CD4-positive, alpha-beta T cell treated with Interleukin-4 for 4 hours (primary cell): ENCODE measurements at places on chromosomes 1 and 21.

- no peak for DNase-seq
Measured at GRCh38 chr1:104132382-104132973, 382.8 kb downstream of the AMY1C start.

- no peak for DNase-seq
Measured at GRCh38 chr1:109937738-109938137, 27.1 kb downstream of the CSF1 start.

DNA sequence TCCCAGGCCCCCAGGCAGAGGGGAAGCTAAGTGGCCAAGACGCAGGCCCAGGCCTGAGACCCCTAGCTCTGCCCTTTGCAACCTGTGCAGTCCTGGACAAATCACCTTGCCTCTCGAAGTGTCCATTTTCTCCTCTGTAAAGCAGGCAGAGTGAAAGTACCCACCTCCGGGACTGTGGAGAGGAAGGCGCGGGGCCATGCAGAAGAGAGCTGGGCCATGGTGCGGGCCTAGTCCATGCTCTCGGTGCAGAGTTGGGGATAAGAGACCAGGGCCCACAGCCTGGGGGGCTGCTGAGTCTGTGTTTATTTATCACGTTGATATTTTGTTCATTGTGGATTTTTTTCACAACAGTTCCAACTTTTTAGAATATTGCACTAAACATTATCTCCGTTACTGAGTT lies 160.2 kb upstream of the VAMP3 start:
- no peak for DNase-seq

DNA sequence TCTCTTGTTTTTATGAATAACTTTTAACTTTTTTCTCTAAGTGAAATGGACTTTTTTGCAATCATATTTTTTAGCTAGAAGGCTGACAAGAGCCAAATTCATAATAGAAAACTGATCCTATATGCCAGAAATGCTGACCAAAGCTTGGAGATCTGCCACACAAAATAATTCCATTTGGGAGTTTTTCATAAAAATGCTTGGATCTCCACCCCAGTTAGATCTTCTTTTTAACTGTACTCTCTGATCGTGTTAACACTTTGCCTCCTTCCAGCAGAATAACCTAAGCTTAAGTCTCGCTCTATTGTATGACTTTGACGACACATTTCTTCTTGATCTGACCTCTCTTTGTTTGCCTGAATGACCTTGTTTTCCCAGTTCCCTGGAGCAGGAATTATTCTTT lies 16.8 kb downstream of the FLG2 start:
- DNase-seq, result no peak

DNA sequence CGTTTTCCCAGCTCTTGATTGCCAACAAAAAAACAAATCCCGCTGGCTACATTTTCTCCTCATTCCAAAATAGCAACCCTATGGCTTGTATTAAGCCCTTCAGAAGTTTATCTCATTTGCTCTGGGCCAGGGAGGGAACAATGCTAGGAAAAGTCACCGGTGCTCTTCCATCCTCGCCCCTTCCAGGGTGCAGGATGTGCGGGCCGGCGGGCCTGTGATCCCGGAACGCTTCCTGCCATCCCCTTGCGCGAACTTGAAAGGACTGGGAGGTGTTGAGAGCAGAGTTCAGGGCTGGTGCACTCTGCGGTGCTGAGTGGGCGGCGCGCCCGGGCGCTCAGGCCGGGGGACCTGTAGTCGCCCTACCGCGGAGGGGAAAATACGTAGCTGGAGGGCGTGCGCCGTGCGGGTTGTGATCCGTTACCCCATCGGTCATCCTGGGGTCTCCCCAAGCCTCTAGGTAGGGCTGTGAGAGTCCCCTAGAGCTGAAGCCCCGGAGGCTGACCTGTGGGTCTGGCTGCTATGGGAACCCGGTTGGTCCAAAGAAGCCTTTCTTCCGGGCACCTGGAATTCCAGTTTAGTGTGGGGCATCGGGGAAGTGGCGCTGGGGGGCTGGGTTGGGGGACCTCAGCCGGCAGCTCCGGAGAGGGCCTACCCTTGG lies 13.1 kb downstream of the NR5A2 start:
- no peak for DNase-seq

GRCh38 chr1:184152974-184153373 lies 101.4 kb downstream of the TSEN15 start:
- no peak for DNase-seq

DNA sequence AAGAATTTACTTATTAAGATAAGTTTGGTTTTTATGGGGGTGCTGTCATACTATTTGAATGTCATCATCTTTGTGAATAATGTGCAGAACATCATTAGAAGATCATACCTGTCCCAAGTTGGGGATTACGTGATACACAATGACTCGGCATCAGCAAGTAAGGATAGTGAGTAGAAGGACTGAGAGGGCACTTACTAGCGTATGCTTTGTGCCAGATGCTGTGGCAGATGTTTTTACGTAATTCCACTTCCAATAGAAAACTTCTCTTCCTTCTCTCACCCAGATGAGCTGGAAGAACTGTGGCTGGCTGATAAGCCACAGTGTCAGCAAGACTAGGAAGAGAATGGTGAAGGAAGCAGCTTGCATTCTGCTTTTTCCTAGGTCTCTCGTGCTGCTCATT lies 28.1 kb upstream of the TGFB2 start:
- no peak for DNase-seq

GRCh38 chr21:33539616-33540015 lies 2.3 kb downstream of the GART start:
- DNase-seq, result no peak

GRCh38 chr1:214120951-214121350 lies 133.2 kb downstream of the PROX1 start:
- no peak for DNase-seq

DNA sequence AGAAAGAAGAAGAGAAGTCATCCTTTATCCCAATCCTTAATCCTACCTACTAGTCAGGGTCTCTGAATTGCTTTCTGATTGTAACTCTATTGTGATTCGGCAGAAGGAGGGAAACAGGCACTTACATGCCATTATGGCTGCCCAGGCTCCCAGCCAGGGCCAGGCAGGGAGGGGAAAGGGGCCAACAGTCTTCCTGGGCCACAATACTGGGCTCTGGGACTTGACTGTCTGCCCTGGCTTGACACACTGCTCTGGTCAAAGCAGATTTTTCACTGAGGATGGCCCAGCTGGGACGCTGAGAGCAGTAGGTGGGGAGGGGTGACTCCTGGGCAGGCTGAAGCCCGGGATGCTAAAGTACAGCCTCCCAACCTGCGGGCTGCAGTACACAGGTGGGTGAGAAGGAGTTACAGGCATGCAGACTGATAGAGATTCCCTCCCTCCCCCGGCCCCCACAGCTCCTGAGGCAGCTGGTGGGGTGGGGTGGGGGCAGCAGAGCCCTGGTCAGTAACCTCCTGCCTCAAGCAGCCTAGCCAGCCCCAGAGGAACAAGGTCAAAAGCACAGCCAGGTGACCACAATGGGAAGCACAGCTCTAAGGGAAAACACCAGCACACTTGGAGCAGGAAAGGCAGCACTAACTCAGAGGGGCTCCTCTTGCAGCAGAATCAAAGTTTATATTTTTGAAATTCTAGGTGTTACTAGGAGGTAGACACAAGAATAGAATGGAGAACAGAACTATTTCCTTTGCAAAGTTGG lies 25.3 kb downstream of the KCND3 start:
- DNase-seq, result no peak

DNA sequence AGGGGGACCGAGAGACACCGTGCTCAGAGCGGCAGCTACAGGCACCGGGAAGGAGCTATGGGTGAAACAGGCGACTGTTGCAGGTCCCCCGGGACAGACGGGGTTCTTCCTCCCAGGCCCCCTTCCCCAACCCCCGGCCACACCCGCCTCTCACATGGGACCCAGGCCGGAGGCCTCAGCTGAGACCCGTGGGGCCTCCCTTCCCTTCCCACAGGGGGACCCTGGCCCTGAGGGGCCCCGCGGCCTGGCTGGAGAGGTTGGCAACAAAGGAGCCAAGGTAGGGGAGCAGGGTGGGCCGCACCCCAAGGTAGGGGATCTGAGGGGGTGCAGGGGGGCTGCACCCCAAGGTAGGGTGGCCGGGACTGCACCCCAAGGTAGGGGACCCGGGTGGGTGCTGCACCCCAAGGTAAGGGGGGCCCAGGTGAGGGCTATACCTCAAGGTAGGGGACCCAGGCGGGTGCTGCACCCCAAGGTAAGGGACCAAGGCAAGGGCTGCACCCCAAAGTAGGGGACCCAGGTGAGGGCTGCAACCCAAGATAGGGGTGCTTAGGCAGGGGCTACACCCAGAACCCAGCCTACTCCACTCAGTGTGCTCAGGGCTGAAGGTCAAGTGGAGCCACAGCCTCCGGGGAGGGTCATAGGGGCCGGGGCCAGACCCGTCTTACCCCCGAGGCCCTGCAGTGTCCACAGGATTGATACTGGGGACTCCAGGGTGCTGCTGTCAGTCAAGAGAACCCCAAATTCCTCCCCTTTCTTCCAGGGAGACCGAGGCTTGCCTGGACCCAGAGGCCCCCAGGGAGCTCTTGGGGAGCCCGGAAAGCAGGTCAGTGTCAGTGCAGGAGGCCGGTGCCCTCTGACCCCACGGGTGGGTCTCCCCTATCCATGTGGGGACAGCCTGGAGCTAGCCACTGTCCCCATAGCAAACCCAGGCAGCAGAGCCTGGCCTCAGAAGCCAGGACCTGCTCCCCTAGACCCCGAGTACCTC lies 22.7 kb downstream of the COL6A2 start:
- DNase-seq, result no peak

GRCh38 chr1:212860713-212861581 lies 2.9 kb downstream of the FLVCR1 start:
- DNase-seq, result no peak

DNA sequence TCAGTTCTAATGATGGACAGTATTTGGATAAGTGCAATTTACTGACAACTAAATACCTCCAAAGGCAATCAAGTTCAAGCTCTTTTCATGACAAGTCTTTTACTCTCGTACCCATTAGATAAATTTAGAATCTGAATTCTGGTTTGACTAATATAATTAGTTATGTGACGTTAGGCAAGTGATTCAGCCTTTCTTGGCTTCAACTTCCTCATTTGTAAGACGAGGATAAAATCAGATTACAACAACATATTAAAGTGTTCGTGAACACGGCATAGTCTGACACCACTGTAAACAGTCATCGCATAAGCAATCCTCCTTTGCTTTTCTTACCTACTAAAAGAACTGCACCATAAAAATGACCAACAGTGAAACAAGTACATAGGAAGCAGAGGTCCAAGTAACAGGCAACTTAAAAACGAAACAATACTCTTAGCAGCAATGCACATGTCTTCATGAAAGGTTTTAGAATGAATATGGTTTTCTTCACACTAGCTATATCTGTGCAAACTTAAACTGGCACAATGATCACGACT lies 25.7 kb downstream of the COA6 start:
- DNase-seq, result peak; percentile 27

DNA sequence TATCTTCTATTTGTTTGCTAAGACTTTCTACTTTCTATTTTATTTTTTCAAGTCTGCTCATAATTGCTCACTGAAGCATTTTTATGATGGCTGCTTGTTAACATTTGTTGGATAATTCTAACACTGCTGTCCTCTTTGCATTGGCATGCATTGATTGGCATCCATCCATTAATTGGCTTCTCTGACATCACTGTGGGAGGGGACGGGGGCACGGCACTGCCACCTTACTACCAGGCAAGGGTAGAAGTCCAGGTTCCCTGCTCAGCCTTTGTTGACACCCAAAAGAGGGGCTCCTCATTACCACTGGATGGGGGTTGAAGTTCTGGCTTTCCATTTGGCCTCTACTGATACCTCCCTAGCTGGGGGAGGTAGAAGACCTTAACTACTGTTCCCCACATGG lies 11.5 kb upstream of the ABCG1 start:
- DNase-seq, result no peak

DNA sequence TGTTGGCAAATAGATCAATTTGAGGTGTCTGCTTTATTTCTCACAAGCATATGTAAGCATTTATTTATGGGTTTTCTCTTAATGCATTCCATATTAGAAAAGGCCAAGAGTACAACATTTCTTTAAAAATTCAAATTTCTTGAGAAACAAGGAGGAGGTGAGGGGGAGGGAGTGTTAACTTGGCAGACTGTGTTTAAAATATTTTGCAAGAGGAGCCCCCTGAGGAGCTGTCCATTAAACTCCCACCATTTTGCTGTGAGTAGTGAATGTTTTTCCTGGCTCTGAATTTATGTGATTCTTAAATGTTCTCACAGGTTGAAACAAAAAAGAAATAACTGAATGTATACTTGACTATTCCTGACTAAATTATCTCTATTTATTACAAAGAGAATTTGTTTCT lies 363.8 kb downstream of the PTPRC start:
- DNase-seq, result no peak

DNA sequence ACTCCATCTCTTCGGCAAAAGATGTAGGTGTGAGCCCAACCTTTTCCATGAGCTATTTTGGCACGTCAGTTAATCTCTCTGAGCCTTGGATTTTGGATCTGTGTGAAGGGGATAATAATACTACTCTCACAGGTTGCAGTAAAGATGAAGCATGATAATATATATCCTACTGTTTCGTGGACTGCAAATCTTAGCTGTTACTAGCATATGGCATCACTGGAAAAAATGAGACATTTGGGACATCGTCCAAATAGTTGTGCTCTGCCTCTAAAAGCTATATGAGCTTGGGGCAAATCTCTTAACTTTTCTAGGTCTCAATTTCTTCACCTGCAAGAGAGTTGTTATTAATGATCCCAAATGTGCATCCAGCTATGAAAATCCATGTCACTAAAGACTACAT lies 147.4 kb upstream of the ZRANB2 start:
- no peak for DNase-seq

- no peak for DNase-seq
Measured at GRCh38 chr1:234186037-234186688, 187.1 kb upstream of the COA6 start.

- no peak for DNase-seq
Measured at GRCh38 chr1:199472018-199472417, 555.5 kb upstream of the NR5A2 start.

- DNase-seq, result no peak
Measured at GRCh38 chr1:63668298-63668697, 75.1 kb downstream of the PGM1 start.

DNA sequence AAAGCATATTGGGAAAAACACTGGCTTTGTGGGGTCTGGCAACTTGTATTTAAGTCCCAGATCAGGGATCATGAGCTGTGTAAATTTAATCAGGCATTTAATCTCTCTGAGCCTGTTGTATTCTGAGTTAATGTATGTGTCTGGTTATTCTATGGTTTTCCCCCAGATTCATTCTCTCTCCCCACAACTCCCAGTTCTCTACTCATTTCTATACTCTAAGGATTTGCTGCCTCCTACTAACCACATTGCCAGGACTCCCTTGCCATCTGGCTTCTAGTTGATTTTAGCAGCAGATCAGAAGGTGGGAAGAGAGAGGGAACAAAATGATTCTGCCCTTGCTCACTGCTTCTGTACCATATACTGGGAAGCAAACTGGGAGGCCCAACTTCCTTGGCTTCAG lies 31.4 kb upstream of the S1PR1 start:
- no peak for DNase-seq

- DNase-seq, result no peak
Measured at GRCh38 chr1:70745199-70745598, 302.4 kb downstream of the PTGER3 start.

GRCh38 chr1:209388358-209388757 lies 195.2 kb upstream of the CAMK1G start:
- no peak for DNase-seq

- no peak for DNase-seq
Measured at GRCh38 chr21:44539991-44540666, at the start of gene KRTAP10-1. KRTAP10-1 (minus strand) TSS chr21:44540195; CDS start chr21:44540150, 45 bp downstream.
